ENCODE measurements at places on chromosomes 6 and 20.
A peak's percentile ranks its signal among the peaks of the same experiment; 100 is the strongest.

DNA sequence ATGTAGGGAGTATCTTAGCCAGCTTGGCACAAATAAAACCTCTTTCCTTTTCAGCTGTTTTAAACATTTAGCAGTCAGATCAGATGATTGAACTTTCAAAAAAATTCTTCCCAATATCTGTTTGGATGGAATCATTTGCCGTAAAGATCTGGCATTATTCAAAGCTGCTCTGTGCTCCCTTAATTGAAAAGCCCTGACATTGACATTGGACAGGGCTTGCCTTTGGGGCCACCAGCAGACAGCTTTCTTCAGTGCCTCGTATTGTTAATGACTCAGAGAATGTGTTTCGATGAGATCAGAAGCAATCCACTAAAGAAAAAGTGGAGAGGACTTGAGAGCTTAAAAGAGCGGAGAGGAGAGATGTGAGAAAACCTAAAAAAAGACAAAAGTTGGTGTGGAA, 343.5 kb downstream of the NRN1 start:
- no peak for DNase-seq

GRCh38 chr6:16324606-16325225, 86.3 kb downstream of the GMPR start:
- no peak for DNase-seq

DNA sequence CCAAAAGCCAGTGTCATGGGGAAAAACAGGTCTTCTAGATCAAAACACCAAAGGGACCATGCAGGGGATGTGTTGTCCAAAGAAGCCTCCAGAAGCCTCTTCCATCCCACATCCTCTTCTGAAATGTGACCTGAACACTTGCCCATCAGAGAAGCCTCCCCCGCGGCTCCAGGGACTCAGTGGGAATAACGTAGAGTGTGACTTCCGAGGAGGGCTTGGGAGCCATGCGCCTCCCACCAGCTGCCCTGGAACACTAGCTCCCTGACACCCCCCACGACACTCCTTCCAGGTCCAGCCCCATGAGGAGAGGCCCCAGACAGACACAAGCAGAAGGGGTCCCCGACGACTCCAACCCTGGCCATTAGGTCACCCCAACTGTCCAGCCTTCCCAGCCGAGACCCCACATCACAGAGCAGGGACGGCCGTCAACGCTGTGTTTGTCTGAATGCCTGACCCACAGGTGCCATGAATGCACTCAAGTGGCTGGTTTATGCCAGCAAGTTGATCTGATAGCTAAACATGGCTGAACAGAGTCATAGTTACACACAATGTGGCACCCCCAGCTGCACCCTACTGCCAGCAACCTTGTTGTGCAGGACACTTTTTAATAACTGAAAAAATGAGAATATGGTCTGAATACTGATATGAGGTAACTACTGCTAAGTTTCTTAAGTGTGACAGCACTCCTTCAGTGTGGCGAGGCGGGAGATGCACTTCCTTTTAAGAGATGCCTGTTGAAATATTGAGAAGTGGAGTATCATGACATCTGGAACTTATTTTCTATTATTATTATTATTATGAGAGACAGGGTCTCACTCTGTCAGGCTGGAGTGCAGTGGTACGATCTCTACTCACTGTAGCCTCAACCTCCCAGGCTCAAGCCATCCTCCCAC, 58.0 kb downstream of the GINS1 start:
- no peak for DNase-seq

- DNase-seq: no peak
Measured at GRCh38 chr6:37158508-37158907, 11.4 kb upstream of the PIM1 start.

GRCh38 chr6:3310703-3311102, 52.0 kb downstream of the PSMG4 start:
- no peak for DNase-seq

DNA sequence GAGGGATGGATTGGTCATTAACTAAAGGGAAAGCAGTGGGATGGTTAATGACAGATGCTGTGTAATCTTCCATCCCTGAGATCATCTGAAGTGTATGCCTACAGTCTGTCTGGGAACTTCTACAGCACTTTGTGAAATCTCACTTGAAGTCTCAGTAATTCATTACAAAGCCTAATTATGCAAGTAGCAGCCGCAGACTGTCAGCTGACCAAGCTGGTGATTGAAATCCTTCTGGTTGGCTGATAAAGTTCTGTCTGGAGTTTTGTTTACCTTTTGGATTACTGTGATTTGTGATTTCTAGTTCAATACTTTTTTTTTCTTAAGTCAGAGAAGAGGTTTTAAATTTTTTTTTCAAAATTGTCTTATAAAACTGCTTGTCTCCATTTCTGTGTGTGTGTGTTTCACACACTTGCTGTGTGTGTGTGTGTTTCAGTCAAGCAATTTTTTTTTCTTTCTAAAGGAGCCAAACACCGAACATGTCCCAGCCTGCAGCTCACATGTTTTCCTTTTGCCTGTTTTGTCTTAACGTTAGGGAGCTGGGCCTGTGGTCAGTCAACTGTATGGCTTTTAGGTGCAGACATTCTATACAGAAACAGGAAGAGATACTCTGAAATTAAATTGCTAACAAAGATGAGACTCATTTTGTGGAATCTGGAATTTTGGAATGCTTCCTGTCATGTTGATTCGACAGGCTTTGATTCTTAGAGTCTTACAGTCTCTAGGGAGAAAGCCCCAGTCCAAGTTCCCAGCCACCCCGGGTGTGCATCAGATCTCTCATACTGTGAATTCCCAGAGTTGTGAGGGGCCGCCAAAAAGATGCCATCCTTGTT, 28.5 kb upstream of the ADGRF4 start:
- no peak for DNase-seq

GRCh38 chr6:722608-723007, 29.7 kb upstream of the EXOC2 start:
- DNase-seq: peak; percentile 66

DNA sequence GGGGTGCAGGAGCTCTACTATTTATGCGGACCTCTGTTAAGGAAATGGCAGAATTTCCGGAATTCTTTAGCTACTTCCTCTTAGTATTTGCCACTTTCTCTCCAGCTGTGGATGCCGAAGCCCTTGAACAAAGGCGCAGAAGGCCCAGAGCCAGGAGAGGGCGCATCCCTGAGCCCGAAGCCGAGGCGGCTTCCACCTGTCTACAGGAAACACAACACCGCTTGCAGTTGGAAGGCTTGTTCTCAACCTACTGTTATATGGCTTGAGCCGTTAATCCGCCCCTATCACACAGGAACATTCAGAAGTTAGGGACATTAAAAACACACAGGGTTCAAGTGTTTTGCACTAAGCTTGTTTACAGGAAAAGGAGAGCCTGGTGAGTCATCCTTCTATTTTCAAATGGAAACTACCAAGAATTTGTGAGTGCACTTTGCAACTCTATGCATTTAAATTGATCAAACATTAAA, 417.1 kb downstream of the BCKDHB start:
- no peak for DNase-seq

DNA sequence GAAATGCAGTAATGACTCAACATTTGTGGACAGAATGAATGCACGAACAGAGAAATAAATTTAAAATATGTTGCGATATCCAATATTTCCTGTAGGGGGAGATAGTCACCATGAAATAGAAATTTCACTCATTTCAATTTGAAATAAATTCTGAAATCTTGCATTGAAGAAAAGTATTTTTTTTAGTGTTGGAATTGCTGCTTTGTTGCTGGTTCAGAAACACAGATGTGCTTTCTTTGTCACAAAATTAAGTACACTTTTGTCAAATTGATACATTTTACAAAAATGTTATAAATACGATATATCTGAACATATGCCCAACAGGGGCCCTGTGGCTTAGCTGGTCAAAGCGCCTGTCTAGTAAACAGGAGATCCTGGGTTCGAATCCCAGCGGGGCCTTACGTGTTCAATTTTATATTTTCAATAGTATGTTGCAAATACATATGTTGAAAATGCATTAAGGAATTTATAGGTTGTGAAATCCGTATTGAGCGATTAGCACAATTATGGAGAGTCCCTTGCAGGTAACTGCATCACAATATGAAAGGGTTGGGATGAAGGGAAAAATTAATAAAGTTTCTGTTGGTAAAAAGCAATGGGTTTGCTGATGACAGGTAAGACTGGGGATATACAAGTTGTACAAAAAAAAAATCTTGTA, 85.4 kb upstream of the PRSS16 start:
- DNase-seq: no peak

DNA sequence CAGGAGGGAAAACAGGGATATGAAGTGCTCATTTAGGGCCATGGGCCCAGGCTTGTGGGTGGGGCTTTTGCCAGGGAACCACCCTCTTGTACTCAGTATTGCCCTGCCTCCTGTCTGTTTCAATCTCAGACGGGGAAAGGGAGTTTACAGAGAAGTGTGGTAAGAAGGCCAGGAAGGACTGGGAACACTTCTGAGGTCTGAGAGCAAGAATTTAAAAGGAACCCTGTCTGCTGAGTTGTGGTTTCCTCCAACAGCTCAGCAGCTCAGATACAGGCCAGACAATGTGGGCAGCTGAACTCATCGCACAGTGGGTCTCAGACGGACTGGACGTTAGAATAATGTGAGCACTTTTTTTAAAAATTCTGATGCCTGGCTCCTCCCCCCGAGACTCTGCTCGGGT, 354.1 kb upstream of the ARID1B start:
- DNase-seq: no peak

GRCh38 chr6:114106020-114106419, 135.1 kb upstream of the HDAC2 start:
- no peak for DNase-seq

- DNase-seq: no peak
Measured at GRCh38 chr20:42688576-42688975, 501.1 kb downstream of the PTPRT start.

- DNase-seq: no peak
Measured at GRCh38 chr6:29887819-29888776, 54.2 kb upstream of the HLA-A start.

DNA sequence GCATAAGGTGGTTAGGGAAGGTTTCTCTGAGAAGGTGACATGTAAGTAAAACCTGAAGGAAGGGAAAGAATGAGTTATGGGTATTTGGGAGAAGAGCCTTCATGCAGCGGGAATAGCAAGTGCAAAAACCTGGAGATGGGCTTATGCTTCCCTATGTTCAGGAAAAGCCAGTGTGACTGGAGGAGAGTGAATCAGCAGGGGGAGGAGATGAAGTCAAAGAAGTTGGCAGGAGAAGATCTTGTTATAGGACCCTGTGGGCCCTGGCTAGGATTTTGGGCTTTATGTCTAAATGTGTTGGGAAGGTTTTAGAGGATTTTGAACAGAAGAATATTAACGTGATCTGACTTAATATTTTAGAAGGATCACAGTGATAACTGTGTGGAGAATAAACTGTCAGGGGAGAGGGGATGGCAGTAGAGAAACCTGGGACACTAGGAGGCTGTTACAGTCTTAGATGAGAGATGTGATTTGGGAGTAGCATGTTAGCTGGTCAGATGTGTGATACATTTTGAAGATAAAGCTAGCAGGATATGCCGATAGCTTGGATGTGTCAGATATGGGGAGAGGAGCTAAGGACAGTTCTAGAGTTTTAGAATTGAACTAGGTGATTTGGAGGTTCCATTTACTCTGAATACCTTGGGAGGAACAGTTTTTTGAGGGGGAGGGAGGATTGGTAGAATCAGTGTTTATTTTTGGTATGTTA, 41.0 kb downstream of the PHF3 start:
- no peak for DNase-seq

GRCh38 chr6:44932651-44933091, 395.5 kb upstream of the RUNX2 start:
- DNase-seq: no peak

DNA sequence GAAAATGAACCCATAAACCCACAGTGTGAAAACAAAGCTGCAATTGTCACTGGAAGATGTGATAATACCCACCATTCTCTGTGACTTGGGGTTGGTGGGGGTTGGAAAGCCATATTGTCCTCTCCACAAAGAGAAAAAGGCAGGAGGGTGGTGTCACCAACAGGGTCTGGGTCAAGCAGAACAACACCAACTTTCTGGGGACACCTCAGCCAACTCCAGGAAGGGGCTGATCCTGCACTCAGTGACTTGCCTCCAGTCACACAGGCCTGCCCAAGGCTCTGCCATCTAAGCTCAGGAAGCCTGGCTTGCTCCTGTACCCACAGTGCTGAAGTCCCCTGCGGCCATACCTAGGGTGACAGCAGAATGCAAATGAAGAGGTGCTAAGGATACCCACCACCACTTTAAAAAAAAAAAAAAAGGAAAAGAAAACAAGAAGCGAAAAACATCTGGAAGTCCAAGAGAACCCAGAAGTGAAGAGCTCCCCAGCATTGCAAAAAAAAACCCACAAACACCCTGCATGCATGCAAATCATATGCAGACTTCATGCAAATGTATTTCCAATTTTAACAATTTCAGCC, 110.6 kb downstream of the PREX1 start:
- DNase-seq: no peak

- DNase-seq: no peak
Measured at GRCh38 chr20:19027971-19028370, 184.5 kb upstream of the SLC24A3 start.

GRCh38 chr6:70889270-70889669, 67.6 kb downstream of the B3GAT2 start:
- no peak for DNase-seq

GRCh38 chr6:57173056-57173885, 1.1 kb downstream of the BAG2 start:
- no peak for DNase-seq

DNA sequence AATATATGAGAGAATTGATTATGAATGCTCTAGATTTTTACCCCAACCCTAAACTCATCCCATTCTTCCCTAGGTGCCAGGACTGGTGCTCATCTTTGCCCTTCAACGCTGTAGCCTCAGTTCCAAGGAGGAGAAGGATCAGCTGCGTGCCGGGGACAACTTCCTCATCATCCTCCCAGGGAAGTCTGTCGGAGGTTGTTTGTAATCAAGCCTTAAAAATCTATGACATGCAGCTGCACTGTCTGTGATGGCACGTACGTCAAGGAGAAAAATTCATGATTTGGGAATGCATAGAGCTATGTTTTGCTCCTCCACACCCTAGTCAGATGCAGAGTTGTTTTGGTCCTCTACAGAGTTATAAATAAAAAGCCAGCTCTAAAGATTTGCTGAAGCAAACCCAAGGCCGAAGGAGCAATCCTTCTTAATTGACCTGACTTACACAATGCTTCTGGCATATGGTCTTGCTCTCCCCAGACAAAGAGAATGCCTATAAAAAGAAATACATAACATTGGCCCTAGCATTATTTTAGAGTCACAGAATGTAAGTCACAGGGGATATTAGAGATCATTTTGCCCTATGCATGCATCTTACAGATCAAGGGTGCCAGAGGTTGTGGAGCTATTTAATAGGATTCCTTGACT, 244.2 kb downstream of the HIVEP2 start:
- no peak for DNase-seq

- no peak for DNase-seq
Measured at GRCh38 chr6:111486921-111487320, 3.9 kb upstream of the REV3L start.

All from AG09319 (cell line).